ENCODE measurements at places on chromosomes 1 and 21.

DNA sequence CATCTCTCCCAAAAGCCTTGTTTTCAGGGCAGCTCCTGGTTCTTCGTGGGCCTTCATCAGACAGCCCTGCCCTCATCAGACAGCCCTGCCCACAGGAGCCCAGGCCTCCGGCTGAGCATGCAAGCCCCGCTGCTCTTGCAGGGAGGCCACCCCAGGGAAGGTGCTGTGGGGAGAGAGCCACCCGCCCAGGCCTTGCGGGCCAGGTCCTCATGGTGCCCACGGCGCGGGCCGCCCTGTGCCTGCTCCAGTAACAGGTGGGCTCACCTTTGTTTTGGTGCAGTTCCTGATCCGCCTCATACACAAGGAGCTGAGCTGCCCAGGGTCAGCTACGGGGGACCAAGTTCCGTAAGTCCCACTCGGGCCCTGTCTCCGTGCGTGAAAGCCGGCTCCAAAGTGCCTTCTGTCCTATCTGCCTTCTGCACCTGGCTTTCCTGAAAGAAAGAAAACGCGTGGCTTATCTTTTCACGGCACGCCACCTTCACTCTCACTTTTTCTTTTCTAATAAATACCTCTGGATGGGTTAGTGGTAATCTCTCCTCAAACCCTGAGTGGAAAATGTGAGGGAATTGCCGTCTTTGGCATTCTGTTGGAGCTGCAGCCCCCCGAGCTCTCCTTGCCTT is 65.9 kb downstream of the SLC37A1 start:
- H3K36me3 ChIP-seq: no peaks in the 10 kb centered on the region
- H3K27me3 ChIP-seq: no peaks in the 10 kb centered on the region
- no peak for DNase-seq
- H3K27ac ChIP-seq: no peak overlapping the region
- no peak overlapping the region for H3K4me3 ChIP-seq
- no peaks in the 10 kb centered on the region for H3K4me1 ChIP-seq

DNA sequence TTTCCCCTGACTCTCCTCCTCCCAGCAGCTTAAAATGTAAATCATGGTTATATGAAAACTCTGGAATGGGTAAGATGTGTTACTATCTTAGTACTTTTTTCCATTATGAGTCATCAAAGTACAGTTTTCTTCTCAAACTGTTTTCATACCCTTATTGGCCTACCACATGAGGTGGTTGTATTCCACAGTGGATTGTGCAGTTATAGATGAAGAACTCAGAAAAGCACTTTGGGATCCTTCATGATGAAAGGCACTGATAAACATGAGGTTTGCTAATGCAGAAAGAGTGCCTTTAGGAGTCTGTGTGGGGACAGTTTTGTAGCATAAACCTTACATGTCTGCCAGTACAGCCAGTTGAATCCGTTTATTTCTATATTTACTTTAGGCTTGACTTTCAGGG is 32.0 kb upstream of the MYOCOS start:
- H3K4me3 ChIP-seq: no peak overlapping the region
- no peak for DNase-seq
- no peaks in the 10 kb centered on the region for H3K4me1 ChIP-seq
- H3K27me3 ChIP-seq: no peaks in the 10 kb centered on the region
- H3K36me3 ChIP-seq: peaks cover 37% of the 10 kb centered on the region
- H3K27ac ChIP-seq: no peak overlapping the region

DNA sequence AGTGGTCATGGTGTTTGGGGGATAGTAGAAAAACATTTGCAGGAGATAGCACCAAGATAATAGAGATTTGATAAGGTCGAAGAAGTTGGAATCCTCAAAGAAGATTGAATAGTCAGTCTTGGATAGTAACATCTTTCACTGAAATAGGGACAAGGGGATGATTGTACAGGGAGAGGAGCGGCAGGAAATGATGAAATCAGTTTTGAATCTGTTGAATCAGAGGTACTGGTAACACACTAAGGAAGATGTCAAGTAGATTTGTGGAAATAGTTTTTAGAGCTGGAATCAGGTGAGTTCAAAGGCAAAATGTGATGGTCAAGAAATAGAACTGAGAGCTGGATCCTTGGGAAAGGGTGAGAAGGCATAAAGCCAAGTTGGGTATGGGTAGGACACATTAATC is 26.5 kb downstream of the CAP1 start:
- no peak overlapping the region for H3K4me3 ChIP-seq
- no peaks in the 10 kb centered on the region for H3K27me3 ChIP-seq
- no peaks in the 10 kb centered on the region for H3K4me1 ChIP-seq
- no peak for DNase-seq
- H3K36me3 ChIP-seq: peaks cover 71% of the 10 kb centered on the region

DNA sequence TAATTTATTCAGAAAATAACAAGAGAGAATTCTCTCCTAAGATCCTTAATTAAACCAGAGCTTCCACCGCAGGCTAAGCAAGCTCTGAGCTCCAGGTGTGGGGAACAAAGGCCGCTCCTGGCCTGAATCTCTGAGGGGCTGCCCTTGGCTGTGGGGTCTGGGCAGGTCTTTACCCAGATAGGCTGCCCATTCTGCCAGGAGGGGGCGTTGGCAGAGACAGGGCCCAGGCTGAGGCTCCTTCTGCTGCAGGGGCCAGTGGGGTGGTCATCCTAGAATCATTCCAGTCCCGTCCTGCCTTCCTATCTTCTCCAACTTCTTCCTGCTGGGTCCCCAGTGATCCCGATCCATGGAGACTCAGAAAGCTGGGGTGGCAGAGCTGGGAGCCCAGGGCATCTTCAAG is 82.9 kb upstream of the POU3F1 start:
- H3K4me1 ChIP-seq: no peaks in the 10 kb centered on the region
- no peaks in the 10 kb centered on the region for H3K27me3 ChIP-seq
- no peak overlapping the region for H3K4me3 ChIP-seq

- DNase-seq: no peak
- no peaks in the 10 kb centered on the region for H3K27me3 ChIP-seq
- H3K36me3 ChIP-seq: no peaks in the 10 kb centered on the region
- no peaks in the 10 kb centered on the region for H3K4me1 ChIP-seq
Measured at GRCh38 chr1:19563324-19564097, 78.2 kb upstream of the CAPZB start.

DNA sequence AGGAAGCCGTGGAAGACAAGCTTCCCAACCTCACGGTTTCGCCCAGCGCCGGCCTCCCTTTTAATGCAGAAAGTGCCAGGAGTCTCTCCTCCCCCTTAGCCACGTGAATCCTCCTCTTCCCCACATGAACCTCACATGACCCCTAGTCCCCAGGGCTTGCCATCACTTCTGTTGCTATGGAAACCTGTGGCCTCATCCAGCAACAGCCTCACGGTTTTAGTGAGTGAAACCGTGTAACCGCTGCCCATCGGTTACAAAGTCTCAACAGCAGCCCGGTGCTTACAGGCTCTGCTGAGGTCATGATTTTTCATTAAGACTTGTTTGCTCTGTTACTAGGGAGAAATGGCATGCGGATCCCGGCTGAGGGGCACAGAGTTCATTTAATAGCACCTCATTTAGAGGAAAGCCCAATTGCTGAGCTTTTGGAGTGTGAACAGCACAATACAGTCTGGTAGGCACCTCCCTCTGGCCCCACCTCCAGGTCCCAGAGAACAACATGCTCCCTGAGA is 143.2 kb upstream of the BACE2 start:
- H3K4me1 ChIP-seq: no peaks in the 10 kb centered on the region
- no peak overlapping the region for H3K27ac ChIP-seq

DNA sequence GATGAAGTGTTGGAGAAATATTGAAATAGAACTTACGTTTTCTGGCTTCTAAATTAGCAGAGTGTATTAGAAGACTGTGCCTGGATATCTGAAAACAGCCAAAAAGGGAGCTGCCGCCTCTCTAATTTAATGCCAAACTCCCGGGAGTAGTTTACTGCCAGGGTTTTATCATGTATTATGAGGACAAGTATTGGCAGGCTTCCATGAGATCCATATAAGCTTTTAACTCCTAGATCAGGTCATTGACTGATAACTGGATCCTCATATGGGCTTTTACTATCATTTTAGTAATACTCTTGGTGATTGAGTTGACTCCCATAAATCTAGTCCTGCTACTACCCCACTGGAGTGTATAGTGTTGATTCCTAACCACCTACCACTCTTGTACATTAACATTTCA is 178.4 kb upstream of the CXADR start:
- no peak for DNase-seq
- no peak overlapping the region for H3K27ac ChIP-seq
- H3K4me3 ChIP-seq: no peak overlapping the region

GRCh38 chr1:53069663-53070327 is 7.8 kb downstream of the PODN start:
- no peak overlapping the region for H3K27ac ChIP-seq
- H3K4me1 ChIP-seq: no peaks in the 10 kb centered on the region
- H3K36me3 ChIP-seq: no peaks in the 10 kb centered on the region
- DNase-seq: no peak
- H3K4me3 ChIP-seq: no peak overlapping the region

GRCh38 chr21:35337573-35337972 is 288.5 kb upstream of the RUNX1 start:
- H3K27ac ChIP-seq: no peak overlapping the region
- no peaks in the 10 kb centered on the region for H3K36me3 ChIP-seq
- no peaks in the 10 kb centered on the region for H3K27me3 ChIP-seq
- H3K4me1 ChIP-seq: no peaks in the 10 kb centered on the region
- no peak for DNase-seq
- H3K4me3 ChIP-seq: no peak overlapping the region

- H3K36me3 ChIP-seq: no peaks in the 10 kb centered on the region
- DNase-seq: no peak
- no peaks in the 10 kb centered on the region for H3K27me3 ChIP-seq
- peak overlapping the region; percentile 99 for H3K4me3 ChIP-seq
Measured at GRCh38 chr1:150365941-150366340, 2.0 kb downstream of the RPRD2 start.

DNA sequence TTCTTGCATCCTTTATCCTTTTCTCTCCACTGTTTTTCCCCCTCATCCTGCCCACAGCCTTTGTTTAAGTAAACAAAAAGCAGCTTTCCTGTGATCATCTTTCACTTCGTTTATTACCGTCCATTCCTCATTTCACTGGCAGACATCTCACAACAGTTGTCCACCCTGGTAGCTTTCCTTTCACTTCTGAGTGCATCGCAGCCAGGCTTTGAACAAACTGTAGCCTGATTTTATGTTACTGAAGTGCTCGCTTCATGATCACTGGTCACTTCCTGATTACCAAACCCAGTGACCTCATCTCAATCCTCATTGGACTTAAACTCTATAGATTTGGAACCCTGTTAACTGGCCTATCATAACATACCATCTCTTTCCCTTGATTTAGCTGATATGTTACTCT is 67.7 kb downstream of the SDCCAG8 start:
- DNase-seq: no peak
- no peak overlapping the region for H3K27ac ChIP-seq
- H3K36me3 ChIP-seq: no peaks in the 10 kb centered on the region

DNA sequence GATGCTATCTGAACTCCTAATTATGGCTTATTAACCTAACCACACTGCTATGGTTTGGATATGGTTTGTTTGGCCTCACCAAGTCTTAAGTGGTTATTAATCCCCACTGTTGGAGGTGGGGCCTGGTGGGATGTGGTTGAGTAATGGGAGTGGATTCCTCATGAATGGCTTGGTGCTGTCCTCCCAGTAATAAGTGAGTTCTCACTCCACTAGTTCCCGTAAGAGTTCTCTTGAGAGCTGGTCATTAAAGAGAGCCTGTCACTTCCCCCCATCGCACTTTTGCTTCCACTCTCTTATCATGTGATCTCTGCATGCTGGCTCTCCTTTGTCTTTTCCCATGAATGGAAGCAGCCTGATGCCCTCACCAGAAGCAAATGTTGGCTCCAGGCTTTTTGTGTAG is 328.8 kb downstream of the PLA2G4A start:
- no peaks in the 10 kb centered on the region for H3K4me1 ChIP-seq
- H3K4me3 ChIP-seq: no peak overlapping the region
- H3K36me3 ChIP-seq: no peaks in the 10 kb centered on the region
- H3K27ac ChIP-seq: no peak overlapping the region
- no peaks in the 10 kb centered on the region for H3K27me3 ChIP-seq

DNA sequence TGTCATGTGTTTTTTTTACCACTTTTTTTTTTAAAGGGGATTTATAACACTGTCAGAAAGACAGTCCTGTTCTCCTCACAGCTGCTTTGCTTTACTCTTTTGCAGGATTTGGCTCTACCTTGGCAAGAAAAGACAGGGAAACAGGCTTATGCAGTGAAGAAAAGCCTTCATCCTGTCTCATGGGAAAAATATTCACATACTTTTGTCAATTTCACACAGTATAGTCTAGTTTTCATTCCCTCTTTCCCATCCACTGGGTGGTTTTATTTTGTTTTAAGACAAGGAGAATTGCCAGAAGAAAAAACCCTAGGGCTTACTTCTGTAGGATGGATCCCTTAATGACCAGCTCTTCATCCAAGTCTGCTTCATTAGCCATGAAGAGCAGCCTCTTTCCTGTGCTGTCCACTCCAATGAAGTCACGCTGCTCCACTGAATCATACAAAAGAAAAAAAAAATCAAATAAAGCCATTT is 60.0 kb downstream of the EIF2B3 start:
- H3K4me1 ChIP-seq: peaks cover 8% of the 10 kb centered on the region
- no peak overlapping the region for H3K4me3 ChIP-seq
- no peaks in the 10 kb centered on the region for H3K27me3 ChIP-seq
- DNase-seq: no peak

DNA sequence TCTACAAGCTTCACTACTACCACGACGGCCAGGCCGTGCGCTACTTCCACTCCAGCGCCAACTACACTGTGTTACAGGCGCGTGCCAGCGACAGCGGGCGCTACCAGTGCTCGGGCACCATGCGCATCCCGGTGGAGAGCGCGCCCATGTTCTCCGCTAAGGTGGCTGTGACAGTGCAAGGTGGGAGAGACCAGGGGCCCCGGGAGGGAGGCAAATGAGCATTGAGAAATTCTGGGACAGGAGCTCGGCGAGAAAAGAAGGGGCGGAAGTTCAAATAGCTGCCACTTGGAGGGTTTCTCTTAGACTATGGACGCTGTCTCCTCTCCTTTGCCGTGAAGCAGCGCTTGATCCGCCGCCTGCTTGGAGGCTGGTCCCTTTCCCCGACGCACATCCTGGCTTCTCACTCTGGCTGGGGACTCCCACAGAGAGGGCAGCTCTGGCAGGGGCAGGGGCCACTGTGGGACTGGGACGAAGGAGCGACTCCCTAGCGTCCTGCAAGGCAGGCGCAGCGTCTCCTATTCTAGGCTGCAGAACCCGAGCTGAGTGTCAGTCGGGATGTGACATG is 4.6 kb downstream of the FCRLB start:
- H3K4me3 ChIP-seq: peak overlapping the region; percentile 56
- H3K27ac ChIP-seq: peak overlapping the region; percentile 68
- H3K4me1 ChIP-seq: peaks cover 6% of the 10 kb centered on the region
- no peaks in the 10 kb centered on the region for H3K36me3 ChIP-seq

DNA sequence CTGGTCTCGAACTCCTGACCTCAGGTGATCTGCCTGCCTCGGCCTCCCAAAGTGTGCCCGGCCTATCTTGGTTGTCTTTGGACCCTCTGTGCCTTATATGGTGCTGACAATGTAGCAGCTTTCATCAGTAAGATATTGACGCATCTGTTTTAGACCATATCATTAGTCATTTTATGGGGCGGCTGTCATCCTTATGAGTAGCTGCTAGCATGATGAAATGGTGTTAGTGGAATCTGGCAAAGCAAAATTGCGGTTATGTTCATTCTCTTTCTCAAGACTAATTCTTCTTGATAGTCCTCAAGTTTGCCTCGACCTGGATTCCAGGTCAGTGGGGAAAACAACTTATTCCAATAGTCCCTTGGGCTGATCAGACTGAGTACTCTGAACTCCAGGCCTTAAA is 199.9 kb downstream of the PRDM2 start:
- H3K27me3 ChIP-seq: no peaks in the 10 kb centered on the region
- no peak overlapping the region for H3K4me3 ChIP-seq
- H3K27ac ChIP-seq: no peak overlapping the region
- H3K4me1 ChIP-seq: no peaks in the 10 kb centered on the region

Data from Panc1 (cell line).